ENCODE measurements at places on chromosomes 7 and 10.

- DNase-seq: no peak
These were observed 20.4 kb downstream of the ZAN start for GRCh38 chr7:100753750-100754149.

DNA sequence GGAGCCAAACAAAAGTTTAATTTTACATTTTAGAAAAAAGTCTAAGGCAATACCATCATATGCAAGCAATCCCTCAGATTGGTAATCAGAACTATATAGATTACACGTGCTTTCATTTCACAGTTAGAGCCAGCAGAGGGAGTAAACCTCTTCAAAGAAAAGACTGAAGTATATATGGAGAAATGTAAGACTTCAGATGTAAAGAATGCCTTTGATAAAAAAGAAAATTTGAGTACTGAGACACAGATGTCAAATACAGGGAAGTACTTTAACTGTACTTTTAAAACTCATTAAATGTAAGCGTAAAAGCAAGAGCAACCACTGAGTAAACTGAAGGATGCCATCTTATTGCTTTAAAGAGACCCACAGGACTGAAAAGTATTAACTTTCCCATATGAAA is 101.4 kb upstream of the FAM133B start:
- peak; percentile 86 for DNase-seq

- DNase-seq: no peak
These were observed 196.3 kb upstream of the KLF6 start for GRCh38 chr10:3981300-3981699.

- DNase-seq: no peak
These were observed 369.7 kb downstream of the LRMDA start for GRCh38 chr10:75801121-75801520.

- DNase-seq: no peak
These were observed 66.3 kb upstream of the FRMD4A start for GRCh38 chr10:14397066-14397465.

DNA sequence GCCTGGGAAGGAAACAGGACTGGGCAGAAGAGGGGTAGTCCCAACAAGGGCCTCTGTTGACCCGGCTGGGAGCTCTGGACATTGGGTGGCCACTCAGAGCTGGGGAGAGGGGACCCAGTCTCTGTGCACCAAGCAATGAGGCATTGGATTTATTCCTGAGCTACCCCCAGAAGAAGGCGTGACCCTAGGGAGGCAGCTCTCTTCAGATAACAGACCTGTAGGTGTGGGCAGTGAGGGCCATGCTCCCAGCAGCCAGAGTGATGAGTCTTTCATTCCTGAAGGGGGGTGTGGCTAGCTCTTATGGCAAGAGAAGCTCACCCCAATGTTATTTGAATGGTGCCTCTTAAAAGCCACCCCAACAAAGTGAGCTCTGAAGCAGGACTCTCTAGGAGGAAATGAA is 20.4 kb downstream of the TEX36 start:
- DNase-seq: no peak

- no peak for DNase-seq
These were observed 66.1 kb downstream of the AMZ1 start for GRCh38 chr7:2754086-2754485.

DNA sequence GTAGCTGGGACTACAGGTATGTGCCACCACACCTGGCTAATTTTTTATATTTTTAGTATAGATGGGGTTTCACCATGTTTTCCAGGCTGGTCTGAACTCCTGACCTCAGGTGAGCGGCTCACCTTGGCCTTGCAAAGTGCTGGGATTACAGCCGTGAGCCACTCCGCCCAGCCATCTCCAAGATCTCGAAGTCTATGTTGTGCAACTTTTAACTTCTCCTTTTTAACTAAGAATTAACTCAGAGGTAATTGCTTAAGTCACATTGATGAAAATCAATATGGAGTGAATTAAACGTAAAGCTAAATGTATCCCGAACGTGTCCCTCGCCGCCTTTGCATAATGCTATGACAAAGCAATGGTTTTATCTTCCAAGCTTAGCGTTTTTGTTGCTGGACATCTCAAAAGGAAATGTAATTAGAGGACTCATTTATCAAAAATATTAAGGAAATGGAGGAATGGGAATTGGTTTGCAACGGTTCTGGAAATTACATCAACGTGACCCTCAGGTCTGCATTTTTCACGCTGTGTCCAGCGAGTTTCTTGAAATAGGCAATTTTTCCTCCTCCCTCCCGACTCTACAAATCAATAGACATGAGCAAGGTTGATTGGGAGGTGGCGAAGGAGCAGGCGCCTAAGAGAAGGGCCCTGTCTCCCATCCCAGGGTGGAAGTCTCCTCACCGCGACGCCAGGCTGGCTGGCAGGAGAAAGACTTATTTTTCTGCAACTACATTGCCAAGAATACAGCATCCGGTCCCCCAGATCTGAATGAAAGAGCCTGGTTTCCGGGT is 89.8 kb downstream of the TMEM130 start:
- no peak for DNase-seq

GRCh38 chr7:145151676-145152075 is 315.8 kb upstream of the TPK1 start:
- DNase-seq: no peak

GRCh38 chr10:132001238-132001972 is 19.7 kb upstream of the BNIP3 start:
- no peak for DNase-seq

- DNase-seq: no peak
These were observed 167.0 kb downstream of the SNX13 start for GRCh38 chr7:17773289-17773626.

DNA sequence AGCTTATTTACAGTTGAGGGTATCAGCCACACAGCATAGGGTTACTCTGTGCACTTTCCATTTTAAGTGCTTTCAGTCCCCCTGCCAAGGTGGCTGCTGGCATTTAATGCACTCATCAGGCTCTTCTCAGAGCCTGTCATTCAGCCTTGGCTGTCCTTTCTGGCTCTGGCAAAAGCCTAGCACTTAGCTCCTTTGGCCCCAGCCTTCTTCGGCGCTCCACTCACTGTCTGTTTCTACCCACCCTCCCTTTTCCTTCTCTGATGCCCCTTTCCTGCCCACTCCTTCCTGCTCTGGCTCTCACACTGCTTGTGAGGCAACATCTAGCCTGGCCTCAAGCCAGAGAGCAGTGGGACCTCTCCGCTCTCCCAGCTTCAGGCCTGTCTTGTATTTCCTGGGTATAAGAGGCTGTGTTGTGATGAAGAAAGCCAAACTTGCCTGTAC is 60.2 kb downstream of the WIPF3 start:
- DNase-seq: no peak

GRCh38 chr7:74544706-74545469 is 91.2 kb downstream of the GTF2IRD1 start:
- peak; percentile 75 for DNase-seq

- DNase-seq: no peak
These were observed 202.5 kb downstream of the REEP3 start for GRCh38 chr10:63723741-63724140.

GRCh38 chr10:103447187-103447586 is 5.0 kb downstream of the CALHM2 start:
- DNase-seq: no peak

DNA sequence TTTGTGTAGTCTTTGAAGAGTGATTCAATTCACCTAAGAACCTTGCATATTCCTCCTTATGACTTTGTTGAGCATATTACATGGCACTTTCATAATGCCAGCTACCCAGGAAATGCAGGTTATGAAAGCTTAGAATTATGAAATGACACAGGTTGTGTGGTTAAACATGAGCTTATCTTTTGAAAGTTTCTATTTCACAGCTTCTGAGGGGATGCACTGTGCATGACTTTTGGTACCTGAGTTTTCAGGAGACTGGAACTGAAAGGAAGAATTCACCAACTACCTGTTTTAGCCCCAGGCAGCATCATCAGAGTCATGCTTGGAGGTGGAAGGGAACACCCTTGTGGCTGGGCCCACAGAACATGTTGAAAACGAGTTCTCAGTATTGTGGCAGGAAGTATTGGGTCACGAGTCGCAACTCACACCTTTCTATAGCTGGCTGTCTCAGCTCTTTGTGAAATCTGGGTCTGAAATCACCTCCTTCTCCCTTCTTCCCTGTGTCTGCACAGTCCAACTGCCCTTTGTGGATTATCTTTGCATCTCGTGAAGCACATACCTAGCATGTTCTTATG is 228.2 kb downstream of the PTEN start:
- DNase-seq: no peak

- DNase-seq: no peak
These were observed 615.2 kb downstream of the GRM8 start for GRCh38 chr7:126637538-126637937.

- no peak for DNase-seq
These were observed 292.5 kb downstream of the HDAC9 start for GRCh38 chr7:18788026-18788425.

DNA sequence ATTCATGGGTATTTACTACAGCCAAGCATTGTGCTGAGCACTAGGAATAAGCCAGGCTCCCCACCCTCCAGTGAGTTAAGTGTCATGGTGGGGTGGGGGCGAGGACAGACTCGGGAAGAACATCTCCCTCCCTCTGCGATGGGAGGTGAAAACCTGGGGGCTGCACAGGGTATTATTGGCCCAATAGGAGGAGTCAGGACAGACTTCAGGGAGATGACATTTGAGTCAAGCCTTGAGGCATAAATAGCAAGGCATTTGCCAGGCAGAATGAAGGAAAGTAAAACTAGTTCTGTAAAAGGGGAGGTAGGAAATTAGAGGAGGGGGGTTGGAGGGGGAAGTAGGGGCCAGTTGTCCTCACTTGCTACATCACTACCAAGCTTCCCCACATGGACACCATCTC is 18.9 kb downstream of the NKX2-3 start:
- DNase-seq: no peak

GRCh38 chr10:76040107-76040829 is 608.8 kb downstream of the LRMDA start:
- no peak for DNase-seq

DNA sequence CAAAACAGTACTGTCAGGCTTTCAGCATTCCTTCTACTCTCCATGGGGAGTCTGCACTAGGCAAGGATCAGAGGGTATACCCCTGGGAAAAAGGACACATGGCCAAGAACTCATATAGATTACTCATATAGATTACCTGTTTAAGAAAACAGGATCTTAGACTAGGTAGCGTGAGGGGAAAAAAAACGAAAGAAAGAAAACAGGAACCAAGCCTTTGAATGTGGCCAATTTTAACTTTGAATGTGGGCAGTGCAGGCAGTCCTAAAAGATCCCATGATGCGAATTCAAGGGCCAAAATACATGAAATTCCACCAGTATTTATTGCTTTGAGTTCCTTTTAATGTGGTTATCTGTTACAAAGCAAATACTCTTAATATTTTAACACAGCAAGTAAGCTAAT is 108.6 kb upstream of the TAC1 start:
- DNase-seq: no peak
